ENCODE measurements at places on chromosomes 4 and X.

- DNase-seq = peak; percentile 21
These were observed 29.6 kb downstream of the AREG start for GRCh38 chr4:74474345-74475090.

DNA sequence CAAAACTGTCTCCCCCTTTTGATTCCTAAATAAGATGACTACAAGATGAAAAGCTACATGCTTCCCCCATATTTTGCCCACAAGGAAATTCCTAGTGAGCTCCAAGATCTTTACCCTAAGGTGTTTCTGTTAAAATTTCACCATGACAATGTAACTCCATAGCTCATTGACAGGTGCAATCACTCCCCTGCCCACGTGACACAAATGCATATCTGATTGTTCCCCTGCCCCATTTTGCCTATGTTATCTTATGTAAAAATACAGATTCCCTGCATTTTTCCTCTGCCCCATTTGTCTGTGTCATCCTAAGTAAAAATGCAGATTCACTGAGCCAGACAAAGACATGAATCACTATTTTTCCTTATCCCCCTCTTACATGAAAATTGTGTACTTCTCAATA, 66.7 kb downstream of the GPRASP3 start:
- DNase-seq = no peak

- no peak for DNase-seq
These were observed 141.7 kb downstream of the HHIP start for GRCh38 chr4:144787365-144788258.

DNA sequence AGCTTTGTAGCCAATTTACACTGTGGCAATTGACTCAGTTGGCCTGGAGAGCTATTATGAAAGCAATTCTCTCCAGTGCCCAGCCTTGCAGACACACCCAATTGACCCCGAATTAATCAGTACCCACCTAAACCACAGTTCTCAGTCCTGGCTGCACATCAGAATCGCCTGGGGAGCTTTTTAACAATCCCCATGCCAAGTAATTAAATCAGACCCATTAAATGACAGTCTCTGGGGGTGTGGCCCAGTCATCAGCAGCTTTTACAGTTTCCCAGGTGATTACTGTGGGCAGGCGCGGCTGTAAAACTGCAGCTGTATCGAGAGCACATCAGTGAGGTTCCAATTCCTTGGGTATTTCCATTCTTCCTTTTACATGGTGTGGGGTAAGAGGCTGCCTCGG, 460.9 kb upstream of the FAT1 start:
- no peak for DNase-seq

GRCh38 chr4:169045862-169046584, 36.0 kb upstream of the CBR4 start:
- DNase-seq = no peak

DNA sequence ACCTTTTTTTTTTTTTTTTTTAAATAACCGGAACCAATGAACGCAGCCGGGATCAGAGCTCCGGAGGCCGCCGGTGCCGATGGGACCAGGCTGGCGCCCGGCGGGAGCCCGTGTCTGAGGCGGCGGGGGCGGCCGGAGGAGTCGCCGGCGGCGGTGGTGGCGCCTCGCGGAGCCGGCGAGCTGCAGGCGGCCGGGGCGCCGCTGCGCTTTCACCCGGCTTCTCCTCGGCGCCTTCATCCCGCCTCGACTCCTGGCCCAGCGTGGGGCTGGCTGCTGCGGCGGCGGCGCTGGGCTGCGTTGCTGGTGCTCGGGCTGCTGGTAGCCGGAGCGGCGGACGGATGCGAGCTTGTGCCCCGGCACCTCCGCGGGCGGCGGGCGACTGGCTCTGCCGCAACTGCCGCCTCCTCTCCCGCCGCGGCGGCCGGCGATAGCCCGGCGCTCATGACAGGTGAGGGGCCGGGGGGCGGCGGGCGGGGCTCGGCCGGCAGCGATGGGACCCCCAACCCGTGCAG, 337 bp downstream of the STIM2 start:
- no peak for DNase-seq

GRCh38 chrX:44432641-44433040, 89.2 kb upstream of the EFHC2 start:
- DNase-seq = peak; percentile 19

DNA sequence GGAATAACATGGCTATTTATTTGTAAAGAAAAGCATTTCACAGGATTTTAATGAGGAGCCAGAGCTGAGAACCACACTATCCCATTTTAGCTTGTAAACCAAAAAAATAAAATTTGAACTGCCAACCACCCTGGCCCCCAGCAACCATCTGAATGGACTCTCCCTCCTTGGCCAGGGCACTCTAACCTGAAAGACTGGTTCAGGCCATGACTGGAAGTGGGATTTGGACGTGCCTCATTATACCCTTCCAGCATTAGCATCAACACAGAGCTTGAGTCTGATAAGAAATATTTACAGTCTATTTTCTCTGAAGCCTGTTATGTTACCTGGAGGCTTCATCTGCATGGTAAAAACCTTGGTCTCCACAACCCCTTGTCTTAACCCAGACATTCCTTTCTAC, 30.0 kb downstream of the METAP1 start:
- DNase-seq = no peak

DNA sequence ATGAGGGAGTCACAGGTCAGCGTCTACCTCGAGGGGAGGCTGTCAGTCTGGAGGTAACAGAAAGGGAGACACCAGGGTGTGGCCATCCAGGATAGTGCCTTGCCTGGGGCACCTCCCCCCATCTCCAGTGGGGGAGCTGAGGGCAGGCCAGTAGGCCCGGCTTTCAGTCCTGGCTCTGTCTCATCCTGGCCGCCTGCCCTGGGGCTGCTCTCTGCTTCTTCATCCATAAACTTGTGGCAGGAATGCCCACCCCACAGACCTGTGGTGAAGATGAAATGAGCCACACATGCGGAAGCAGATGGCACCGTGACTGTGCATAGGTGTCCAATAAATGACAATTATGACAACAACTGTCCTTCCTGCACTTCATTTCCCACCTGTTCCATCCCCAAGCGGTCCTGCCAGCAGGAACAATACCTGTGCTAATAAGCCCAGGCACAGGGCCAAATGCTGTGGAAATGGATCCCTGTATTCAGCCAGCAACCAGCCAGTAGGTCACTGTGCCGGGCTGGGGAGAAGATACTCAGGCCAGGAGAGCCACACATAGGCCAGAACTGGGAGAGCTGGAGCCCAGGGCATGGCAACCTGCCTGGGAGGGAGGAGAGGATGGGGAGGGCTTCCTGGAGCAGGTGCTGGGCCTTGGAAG, 30.2 kb downstream of the TRO start:
- DNase-seq = no peak
